ENCODE measurements at places on chromosomes 1 and 21.
A peak's percentile ranks its signal among the peaks of the same experiment; 100 is the strongest.

- no peak for DNase-seq
Observed at GRCh38 chr21:35266546-35266945, 217.4 kb upstream of the RUNX1 start.

DNA sequence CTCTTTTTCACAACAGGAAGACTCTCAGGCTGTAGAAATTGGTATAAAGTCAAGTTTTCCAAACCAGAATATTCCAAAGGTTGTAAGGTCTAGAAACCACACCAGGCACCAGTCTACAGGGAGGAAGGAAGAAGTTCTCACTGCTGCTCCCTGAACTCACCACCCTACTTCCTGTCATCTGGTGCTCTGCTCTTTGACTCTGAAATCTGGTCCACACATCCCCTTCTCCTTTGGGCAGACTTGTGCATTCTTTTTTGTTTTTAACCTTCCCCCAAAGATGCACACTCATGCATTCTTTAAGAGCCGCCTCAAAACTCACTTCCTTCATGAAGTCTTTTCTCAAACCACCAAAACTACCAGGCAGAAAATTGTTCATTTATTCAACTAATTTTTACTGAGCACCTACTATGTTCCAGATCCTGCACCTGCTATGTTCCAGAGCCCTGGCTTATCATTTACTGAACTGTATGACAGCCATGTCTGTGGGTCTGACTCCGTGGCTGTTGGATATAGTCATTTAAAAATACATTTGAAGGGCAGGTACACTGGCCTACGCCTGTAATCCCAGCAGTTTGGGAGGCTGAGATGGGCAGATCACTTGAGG is 30.1 kb upstream of the EPS15 start:
- no peak for DNase-seq

- no peak for DNase-seq
Observed at GRCh38 chr1:41456847-41457540, 27.5 kb downstream of the EDN2 start.

DNA sequence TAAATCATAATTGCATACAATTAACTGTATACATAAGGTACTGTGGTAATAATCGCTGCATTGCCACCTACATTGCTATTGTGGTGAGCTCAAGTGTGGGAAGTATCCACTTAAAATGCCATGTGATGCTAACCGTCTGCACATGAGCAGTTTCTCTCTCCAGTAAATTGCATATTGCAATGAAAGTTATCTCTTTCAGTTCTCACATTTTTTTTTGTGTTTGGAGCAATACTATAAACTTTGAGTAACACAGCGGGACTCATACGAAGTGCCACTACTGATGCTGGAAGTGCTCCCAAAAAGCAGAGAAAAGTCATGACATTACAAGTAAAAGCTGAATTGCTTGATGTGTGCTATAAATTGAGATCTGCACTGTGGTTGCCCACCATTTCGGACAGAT is 38.5 kb downstream of the DISC1 start:
- no peak for DNase-seq

GRCh38 chr1:8017495-8018197 is 8.5 kb downstream of the ERRFI1 start:
- DNase-seq = no peak

DNA sequence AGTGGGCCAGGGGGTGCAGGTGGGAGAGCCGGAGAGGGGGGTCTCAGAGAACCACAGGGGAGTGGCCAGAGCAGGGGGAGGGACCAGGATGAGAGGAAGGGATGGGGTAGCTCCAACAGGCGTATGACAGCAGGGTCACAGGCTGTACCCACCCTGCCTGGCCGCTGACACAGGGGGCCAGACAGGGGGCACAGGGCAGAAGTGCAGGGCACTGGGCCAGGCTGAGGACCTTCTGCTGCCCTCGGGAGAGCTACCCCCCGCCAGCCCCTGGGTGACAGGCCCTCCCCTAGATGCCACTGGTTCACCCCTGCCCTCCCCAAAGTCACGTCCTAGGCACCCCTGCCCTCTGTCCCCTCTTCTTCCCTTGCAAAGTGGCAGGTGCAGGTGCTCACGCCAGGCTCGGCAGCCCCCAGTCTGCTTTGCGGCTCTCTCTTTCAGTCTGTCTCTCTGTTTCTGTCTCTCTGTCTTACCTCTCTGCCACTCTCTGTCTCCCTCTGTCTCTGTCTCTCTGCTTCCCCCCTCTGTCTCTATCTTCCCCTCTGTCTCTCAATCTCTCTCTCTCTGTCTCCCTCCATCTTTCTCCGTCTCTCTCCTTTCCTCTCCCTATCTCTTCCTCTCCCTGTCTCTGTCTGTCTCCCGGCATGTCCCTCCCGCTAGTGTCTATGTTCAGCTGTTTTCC is 48.5 kb downstream of the WNT9A start:
- no peak for DNase-seq

- peak; percentile 64 for DNase-seq
Observed at GRCh38 chr1:116504308-116505156, 66.3 kb downstream of the CD58 start.

- DNase-seq = no peak
Observed at GRCh38 chr1:52098139-52098871, 42.2 kb downstream of the BTF3L4 start.

DNA sequence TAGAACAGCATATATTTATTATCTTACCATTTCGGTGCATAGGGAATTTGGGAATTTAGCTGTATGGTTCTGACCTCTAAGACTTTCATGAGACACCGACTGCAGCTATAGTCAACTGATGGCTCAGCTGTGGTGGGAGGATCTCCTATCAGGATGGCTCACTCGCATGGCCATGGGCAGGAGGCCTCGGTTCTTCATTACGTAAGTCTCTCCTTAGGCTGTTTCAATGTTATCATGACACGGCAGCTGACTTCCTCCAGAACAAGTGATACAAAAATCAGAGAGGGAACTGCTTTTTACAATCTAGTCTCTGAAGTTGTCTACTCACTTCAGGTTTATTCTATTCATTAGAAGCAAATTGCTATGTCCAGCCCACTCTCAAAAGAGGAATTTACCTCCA is 13.3 kb upstream of the CAPN8 start:
- DNase-seq = no peak

DNA sequence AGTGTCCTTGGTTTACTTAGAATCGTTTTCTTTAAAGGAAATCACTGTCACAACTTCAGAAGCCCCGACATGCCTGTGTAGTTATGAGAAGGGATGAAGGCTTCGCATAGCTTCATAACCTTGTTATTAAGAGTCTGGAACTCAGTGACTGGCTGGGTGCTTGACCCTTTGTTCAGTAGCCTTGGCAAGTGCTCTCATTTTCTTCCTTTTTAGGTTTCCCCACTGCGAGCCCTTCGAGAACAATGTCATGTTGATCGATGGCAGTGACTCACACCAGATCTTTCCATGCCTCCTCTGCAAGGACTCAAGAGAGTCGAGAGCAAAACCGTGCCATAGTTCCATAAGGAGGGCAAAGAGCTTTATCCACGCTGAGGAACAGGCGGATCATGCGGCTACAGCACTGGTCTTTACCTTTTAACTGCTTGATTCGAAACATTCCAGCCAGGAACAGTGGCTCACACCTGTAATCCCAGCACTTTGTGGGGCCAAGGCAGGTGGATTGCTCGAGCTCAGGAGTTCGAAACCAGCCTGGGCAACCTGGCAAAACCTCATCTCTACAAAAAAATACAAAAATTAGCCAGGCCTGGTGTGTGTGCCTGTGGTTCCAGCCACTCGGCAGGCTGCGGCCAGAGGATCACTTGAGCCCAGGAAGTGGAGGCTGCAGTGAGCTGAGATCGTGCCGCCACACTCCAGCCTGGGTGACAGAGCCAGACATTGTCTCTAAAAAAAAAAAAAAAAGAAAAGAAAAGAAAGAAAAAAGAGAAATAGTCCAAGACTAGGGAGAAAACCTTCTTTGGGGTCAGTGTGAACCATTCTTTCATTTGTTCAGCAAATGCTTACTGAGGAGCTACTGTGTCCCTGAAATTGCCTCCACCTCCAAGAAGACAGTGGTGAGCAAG is 95.4 kb upstream of the ERRFI1 start:
- DNase-seq = no peak

- DNase-seq = no peak
Observed at GRCh38 chr21:31910074-31910470, 37.3 kb downstream of the HUNK start.

- no peak for DNase-seq
Observed at GRCh38 chr21:43027846-43028731, 47.5 kb downstream of the CBS start.

DNA sequence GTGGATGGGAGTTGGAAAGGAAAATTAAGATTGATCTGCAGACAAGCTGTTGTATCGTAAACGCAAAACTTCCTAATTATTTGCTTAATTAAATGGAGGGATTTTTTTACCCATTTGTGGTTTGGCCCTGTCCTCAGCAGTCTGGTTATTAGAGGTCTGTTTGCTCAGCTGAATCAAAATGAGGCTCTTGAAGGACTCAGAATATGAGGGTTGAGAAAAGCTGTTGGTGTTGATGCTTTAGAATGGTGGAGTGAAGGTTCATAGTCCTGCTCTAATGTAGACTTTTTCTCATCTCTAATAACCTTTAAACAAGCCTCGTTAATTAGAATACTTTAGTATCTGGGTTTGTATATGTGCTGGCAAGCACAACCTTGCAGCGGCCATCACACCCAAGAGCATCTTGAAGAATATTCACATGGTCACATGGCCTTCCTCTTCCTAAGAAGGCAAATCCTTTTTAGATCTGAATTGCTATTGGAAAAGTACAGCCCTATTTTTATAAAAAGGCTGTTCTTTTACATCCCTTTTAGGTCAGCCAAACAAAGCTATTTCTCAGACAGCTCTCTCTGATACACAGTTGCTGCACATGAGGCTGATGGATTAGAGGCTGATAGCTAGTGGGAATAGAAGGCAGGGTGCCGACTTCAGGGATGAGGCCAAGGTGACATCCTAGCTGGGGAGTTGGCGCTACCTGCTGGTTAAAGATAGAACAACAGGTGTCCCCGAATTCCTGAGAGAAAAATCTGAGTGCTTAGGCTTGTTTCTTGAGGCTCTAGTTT is 53.8 kb downstream of the MACF1 start:
- no peak for DNase-seq

DNA sequence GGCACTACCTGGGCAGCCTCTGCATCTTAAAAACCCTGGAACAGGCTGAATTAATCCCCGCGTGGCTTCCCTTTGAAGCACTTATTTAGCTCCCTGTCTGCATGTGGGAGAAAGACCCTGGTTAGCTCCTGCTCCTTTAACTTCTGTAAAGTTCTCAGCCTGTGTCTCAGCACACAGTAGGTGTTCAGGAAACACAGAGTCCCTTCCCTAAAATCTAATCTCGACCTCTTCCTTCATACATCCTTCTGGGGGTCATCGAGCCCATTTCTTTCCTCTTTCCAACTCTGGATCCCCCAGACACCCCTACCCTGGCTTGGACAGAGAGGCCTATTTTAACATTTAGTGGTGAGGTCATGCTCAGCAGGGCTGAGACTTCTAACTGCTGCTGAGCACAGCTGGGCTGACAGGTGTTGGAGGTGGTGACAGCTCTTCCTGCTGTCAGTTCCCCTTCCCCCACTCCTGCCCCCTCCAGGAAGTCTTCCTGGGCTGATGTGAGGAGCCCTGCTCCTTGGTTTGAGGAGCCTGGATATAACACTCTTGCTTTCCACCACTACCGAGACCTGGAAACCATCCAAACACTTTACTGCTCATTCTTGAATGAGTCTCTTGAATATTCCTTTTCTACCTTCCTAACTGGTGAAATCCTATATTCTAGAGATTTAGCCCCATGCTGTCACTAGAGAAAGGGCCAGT is 5.3 kb downstream of the E2F2 start:
- no peak for DNase-seq

- DNase-seq = no peak
Observed at GRCh38 chr1:203325418-203326091, 20.2 kb downstream of the BTG2 start.

DNA sequence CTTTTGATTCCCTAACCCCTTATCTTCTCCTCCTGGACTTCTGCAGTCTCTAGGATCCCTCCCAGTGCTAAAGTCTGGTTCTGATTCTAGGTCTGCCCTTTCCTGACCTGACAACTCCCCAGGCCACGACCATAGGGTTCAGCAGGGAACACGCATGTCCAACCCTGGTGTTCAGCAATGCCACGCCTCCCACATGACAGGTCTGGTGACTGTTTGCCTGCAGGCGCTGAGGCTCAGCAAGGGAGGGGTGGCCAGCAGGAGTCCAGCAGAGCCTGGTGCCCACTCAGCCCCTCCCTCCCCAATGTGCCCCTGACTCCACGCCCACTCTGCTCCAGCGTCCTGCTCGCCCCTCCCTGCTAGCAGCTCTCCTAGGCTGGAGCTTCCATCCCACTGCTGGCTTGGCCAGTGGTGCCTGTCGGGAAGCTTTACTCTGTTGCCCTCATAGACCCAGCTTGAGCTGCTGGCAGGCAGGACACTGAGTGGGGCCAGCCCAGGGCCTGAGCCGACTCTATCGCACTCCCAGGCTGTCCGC is 17.3 kb downstream of the SLC9A1 start:
- no peak for DNase-seq

DNA sequence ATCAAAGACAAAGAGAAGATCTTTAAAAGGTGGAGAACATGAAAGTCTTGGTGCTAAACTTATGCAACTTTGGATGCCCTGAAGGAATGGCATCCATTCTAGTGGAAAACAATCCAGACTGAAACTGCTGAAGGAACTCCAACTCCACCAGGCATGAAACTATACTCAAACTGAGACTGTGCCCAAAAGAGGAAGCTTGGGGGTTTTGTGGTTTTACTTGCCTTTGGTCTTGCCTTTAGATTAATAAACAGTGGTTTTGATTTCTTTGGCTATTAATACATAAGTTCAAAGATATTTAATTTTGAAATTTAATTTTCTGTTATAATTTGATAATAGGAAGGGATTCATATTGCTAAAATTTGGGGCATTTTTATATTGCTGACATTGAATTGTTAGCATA is 17.4 kb upstream of the SLC30A10 start:
- no peak for DNase-seq

- DNase-seq = no peak
Observed at GRCh38 chr1:4853904-4854303, 199.5 kb downstream of the AJAP1 start.

- DNase-seq = no peak
Observed at GRCh38 chr1:151849126-151849525, 4.4 kb downstream of the THEM5 start.

GRCh38 chr1:235327559-235328270 is at the start of gene ARID4B:
Gene ARID4B (minus strand): TSS chr1:235328179. CDS start chr1:235326919, 1,260 bp downstream.
- DNase-seq = no peak

- DNase-seq = peak; percentile 25
Observed at GRCh38 chr1:28668956-28669723, 556 bp downstream of the GMEB1 start.

- DNase-seq = no peak
Observed at GRCh38 chr1:14323568-14324247, 274.8 kb upstream of the KAZN start.

GRCh38 chr1:109993885-109994284 is 9.3 kb downstream of the AHCYL1 start:
- no peak for DNase-seq

DNA sequence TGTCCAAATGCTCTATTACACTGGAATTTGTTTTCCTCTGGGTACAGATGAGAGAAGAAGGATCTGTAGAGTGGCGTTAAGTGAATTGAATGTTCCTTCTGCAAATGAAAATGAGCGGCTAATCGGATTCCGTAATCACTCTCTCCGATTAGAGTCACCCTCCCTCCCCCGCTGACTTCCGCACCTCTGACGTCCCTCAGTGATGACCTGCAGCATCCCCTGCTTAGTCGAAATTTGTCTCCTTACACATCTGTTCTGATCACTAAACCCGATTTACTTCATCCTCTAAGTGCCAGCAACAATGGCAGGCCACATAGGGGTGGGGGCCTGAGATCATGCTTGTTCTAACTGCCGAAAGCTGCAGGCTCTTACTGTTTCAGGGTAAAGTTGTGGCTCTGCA is 378.7 kb downstream of the SEC16B start:
- no peak for DNase-seq

- no peak for DNase-seq
Observed at GRCh38 chr1:1374589-1374928, 448 bp downstream of the AURKAIP1 start.

GRCh38 chr1:165492845-165493373 is 48.0 kb upstream of the RXRG start:
- DNase-seq = no peak
